Cerebellar nuclear complex (tissue), 1 donor: ENCODE measurements at places on chromosomes 7 and 10.

GRCh38 chr10:11014671-11015445, 2.8 kb upstream of the CELF2 start:
- no peak for DNase-seq

DNA sequence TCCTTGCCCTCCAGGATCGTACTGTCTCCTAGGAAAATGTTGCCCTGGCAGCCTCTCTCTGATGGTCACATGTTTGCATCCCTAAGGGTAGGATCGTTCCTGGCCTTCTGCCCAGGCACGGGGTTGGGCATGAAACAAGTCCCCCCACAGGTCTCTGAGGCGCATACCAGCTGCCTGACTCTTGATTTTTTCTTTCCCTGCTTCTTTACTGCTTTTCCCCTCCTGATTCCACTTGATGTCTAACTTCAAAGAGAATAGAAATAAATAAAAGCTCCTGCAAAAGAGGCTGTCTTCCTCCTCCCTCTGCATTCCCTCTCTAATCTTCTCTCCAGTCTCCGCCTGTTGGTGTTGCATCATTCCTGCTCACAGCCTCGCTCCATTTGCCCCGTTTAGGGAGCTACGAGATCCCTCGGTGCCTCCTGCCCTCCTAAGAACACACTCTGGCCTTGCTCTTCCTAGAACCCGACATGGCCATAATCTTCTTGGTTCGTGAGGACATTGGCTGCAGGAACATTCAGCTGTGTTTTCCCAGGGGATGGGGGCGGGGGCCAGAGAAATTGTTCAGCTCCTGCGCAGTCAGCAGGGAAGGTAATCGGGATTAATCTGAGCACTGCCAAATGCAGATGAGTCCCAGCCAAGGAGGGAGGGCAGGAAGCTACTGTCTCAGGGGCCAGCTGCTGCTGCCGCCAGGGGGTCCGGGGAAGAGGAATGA, 26.0 kb downstream of the LEP start:
- peak; percentile 55 for DNase-seq

DNA sequence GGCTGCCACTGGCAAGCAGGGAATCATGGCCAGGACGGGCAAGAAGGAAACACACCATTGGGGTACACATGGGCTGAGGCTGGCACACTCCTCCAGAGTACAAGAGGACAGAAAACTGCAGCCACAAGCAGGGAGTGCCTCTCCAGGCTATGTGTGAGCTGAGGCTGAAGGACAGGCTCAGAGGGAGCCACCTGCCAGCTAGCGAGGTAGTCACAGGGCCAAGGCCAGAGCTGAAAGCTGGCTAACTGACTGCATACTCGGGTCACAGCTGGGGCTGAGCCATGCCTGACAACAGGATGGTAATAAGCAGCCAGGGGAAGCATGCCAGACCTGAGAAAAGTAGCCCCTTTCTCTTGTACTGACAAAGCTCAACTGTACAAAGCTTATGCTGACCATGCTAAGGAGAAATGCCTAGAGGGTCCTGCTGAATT, 52.0 kb downstream of the KIF5B start:
- no peak for DNase-seq

DNA sequence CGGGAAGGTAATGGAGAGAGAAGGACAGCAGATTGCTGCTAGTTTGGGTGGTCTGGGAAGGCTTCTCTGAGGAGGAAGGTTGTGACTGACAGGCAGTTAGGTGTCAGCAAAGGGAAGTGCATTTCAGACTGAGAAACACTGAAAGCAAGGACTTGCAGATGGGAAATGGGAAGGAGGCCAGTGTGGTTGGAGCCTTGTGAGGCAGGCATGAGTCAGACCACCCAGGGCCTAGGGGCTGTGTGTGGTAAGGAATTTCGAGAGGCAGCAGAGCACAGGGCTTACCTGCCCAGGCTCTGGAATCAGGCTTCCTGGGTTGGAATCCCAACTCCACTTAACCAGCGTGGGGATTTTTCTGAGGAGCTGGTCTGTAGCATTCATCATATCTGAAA, 53.5 kb downstream of the NRF1 start:
- DNase-seq, result no peak

DNA sequence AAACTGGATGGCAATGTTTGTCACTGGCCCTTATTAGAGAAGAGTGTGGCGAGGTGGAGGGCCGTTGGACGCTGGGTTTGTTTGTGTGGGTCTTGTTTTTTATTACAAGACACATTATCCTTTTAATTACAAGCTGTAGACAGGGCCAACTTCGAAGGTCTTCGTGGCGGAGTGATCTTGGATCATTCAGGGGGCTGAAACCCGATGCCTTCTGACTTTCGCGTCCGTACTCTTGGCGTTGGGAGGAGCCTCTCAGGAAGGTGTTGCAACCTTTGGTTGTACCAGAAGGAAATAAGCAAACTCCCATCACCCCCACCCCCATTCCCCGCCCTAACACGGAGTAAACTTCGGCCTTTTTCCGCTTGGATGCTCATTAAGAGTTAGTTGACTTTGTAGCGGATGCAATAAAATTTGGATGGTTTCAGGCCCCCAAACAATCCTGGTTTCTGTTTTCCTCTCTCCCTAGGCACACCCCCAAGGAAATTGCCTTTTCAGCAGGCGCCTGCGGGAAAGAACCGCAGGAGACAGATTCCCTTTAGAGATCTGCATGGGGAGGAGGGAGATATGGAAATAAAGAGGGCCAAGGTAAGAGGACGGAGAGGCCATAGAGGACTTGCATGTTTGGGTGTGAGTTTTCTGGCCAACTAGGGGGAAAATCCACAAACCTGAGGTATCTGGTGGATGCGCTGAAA, 294.5 kb upstream of the NFE2L3 start:
- no peak for DNase-seq

GRCh38 chr7:112523871-112524270, 43.1 kb downstream of the LSMEM1 start:
- DNase-seq, result no peak

DNA sequence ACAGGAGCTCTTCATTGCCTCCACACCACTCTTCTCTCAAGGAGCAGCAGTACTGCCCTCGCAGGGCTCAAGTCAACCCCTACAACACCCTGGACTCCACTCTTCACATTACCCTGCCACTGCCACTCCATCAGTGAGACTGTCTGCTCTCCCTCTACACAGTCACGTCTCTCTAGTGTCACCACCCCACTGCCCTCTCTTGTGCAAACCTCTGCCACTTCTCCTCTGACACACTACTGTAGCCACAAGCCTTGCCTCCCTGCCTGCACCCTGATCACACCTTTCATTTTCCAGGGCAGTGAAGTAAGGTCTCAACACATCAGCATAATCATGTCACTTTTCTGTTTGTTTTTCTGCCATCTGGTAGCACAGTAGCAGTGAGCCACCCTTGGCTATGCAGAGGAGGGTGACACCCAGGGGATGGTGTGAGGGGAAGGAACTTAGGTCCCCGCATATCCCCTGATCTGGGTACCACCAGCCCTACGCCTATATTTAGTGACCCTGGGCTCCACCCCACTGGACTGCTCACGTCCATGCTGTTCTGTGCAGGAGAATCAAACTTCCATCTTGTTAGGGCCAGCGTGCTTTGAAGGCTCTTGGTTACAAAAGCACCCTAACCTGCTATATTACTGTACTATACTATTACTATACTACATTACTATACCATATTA, 1.6 kb downstream of the C10orf143 start:
- DNase-seq, result no peak

- DNase-seq, result no peak
Observed at GRCh38 chr7:29548823-29549222, 14.8 kb upstream of the PRR15 start.

GRCh38 chr7:66429498-66430163, 199.1 kb upstream of the KCTD7 start:
- DNase-seq, result no peak

GRCh38 chr7:36942025-36942424, 217.7 kb upstream of the AOAH start:
- DNase-seq, result no peak

- no peak for DNase-seq
Observed at GRCh38 chr10:4809156-4809555, 16.9 kb upstream of the AKR1E2 start.

GRCh38 chr7:99197498-99197897, 10.4 kb downstream of the KPNA7 start:
- no peak for DNase-seq
